ENCODE measurements at places on chromosomes 3 and 15.
A peak's percentile ranks its signal among the peaks of the same experiment; 100 is the strongest.

- no peak overlapping the region for H3K27ac ChIP-seq
- H3K27me3 ChIP-seq = no peaks in the 10 kb centered on the region
- no peaks in the 10 kb centered on the region for H3K36me3 ChIP-seq
- no peaks in the 10 kb centered on the region for H3K4me1 ChIP-seq
- no peak overlapping the region for H3K4me3 ChIP-seq
Observed at GRCh38 chr15:71261909-71262308, 146.6 kb downstream of the THSD4 start.

DNA sequence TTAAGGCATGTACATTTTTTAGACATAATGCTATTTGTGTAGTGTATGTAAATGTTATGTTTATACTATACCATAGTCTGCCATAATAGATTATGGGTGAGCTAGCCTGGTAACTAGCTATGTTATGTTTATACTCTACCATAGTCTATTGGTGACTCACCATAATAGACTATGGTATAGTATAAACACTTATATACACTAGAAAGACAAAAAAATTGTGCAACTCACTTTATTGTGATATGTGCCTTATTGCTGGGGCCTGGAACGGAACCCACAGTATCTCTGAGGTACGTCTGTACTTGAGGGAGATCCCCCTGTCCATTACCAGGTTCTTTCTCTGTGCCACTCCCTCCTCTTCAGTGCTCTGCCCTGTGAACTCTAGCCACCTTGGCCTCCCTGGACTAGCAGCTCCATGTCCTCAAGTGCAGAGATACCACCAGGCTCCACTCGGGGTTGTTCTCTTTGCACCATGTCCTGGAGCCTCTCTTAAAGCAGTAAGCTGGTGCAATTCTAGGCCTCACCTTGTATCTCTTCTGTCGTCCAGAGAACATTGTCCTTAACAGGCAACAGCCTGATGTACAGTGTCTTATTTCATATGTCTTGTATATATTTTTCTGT is 60.8 kb upstream of the PXYLP1 start:
- H3K27me3 ChIP-seq = no peaks in the 10 kb centered on the region
- no peak overlapping the region for H3K27ac ChIP-seq
- H3K4me1 ChIP-seq = no peaks in the 10 kb centered on the region
- no peak overlapping the region for H3K4me3 ChIP-seq
- no peaks in the 10 kb centered on the region for H3K36me3 ChIP-seq
- peak; percentile 79 for DNase-seq

- H3K27me3 ChIP-seq = no peaks in the 10 kb centered on the region
- H3K27ac ChIP-seq = no peak overlapping the region
- no peaks in the 10 kb centered on the region for H3K36me3 ChIP-seq
- no peak for DNase-seq
Observed at GRCh38 chr3:189621948-189622603, 9.1 kb upstream of the TP63 start.

DNA sequence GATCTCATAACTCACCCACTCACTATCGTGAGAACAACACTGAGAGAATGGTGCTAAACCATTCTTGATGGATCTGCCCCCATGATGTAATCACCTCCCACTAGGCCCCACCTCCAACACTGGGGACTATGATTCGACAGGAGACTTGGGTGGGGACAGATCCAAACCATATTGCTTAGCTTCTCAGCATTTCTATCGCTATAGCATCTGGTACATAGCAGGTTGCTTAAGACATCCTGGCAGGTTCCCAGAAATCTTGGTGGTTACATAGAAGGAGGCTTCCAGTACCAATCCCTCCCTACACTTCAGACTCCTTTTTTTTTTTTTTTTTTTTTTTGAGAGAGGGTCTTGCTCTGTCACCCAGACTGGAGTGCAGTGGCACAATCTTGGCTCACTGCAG is 487.8 kb downstream of the EDEM1 start:
- no peak for DNase-seq
- no peak overlapping the region for H3K4me3 ChIP-seq
- no peaks in the 10 kb centered on the region for H3K27me3 ChIP-seq
- no peaks in the 10 kb centered on the region for H3K36me3 ChIP-seq
- H3K4me1 ChIP-seq = no peaks in the 10 kb centered on the region

DNA sequence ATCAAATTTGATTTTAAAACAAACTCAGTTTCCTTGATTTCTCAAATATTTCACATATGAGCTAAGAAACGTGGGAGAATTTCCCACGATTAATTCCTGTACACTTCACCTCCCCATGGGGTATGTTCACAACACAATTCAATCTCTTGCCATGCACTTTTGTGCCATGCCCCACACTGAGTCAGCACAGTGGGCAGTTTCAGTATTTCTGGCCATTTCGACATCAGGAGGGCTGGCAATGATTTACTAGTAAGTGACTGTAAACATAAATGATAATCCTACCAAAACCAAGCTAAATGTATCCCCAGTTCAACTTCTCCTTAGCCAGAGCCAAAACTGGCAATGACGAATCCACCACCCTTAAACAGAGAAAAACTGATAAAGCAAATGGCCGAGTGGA is 293.6 kb downstream of the FGF12 start:
- H3K36me3 ChIP-seq = no peaks in the 10 kb centered on the region
- H3K4me1 ChIP-seq = no peaks in the 10 kb centered on the region
- no peak overlapping the region for H3K4me3 ChIP-seq

- H3K4me1 ChIP-seq = peaks cover 17% of the 10 kb centered on the region
- H3K27me3 ChIP-seq = no peaks in the 10 kb centered on the region
- H3K36me3 ChIP-seq = no peaks in the 10 kb centered on the region
- no peak for DNase-seq
- H3K27ac ChIP-seq = peak overlapping the region; percentile 84
Observed at GRCh38 chr15:62391641-62392262, 226.7 kb upstream of the C2CD4B start.

GRCh38 chr15:87345961-87346360 is 910.6 kb downstream of the NTRK3 start:
- no peak overlapping the region for H3K4me3 ChIP-seq
- no peaks in the 10 kb centered on the region for H3K27me3 ChIP-seq
- H3K4me1 ChIP-seq = no peaks in the 10 kb centered on the region
- H3K27ac ChIP-seq = no peak overlapping the region

- H3K36me3 ChIP-seq = no peaks in the 10 kb centered on the region
- no peak overlapping the region for H3K4me3 ChIP-seq
- H3K27me3 ChIP-seq = no peaks in the 10 kb centered on the region
- DNase-seq = peak; percentile 93
- H3K4me1 ChIP-seq = peaks cover 3% of the 10 kb centered on the region
Observed at GRCh38 chr15:94607176-94607654, 375.9 kb downstream of the MCTP2 start.

GRCh38 chr15:39250001-39250400 is 330.9 kb upstream of the THBS1 start:
- no peaks in the 10 kb centered on the region for H3K27me3 ChIP-seq
- no peak for DNase-seq
- H3K4me3 ChIP-seq = no peak overlapping the region
- no peaks in the 10 kb centered on the region for H3K4me1 ChIP-seq

Data from esophagus muscularis mucosa (tissue), 4 donors.